ENCODE measurements at places on chromosomes 5 and 9.

DNA sequence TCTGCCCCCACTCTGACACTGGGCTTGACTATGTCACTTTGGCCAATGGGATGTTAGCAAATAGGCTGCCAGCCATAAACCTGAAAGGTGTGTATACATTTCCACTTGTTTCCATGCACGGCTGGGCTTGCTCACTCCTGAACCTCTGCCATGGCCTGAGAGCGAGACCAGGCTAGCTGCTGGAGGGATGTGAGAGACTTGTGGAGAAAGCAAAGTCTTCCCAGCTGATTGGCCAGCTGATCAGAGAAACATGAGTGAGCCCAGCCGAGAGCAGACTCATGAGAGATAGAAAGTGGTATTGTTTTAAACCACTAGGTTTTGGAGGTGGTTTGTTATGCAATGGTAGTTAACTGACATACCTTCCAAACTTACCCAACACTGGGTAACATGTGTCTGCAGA, 13.9 kb downstream of the FAM193B start:
- DNase-seq = no peak

GRCh38 chr5:45609661-45610060, 86.5 kb downstream of the HCN1 start:
- no peak for DNase-seq

DNA sequence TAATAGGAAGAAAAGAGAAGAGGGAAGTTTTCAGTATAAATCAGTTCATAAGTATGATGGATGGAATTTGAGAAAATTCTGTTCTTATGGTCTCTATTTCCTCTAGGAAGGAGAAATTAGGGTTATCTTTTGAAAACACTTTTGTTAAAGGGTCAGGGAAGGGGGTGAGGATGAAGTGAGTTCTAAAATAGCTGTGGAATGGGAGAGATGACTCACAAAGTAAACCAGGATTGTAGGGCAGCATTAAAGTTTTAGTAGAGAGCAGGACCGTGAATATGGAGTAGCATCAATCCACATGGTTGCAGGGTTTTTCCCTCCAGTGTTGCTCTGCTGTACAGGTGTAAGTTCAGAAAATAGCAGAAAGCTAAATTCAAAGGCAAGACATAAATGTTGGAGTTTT, 32.4 kb downstream of the MUSK start:
- no peak for DNase-seq

DNA sequence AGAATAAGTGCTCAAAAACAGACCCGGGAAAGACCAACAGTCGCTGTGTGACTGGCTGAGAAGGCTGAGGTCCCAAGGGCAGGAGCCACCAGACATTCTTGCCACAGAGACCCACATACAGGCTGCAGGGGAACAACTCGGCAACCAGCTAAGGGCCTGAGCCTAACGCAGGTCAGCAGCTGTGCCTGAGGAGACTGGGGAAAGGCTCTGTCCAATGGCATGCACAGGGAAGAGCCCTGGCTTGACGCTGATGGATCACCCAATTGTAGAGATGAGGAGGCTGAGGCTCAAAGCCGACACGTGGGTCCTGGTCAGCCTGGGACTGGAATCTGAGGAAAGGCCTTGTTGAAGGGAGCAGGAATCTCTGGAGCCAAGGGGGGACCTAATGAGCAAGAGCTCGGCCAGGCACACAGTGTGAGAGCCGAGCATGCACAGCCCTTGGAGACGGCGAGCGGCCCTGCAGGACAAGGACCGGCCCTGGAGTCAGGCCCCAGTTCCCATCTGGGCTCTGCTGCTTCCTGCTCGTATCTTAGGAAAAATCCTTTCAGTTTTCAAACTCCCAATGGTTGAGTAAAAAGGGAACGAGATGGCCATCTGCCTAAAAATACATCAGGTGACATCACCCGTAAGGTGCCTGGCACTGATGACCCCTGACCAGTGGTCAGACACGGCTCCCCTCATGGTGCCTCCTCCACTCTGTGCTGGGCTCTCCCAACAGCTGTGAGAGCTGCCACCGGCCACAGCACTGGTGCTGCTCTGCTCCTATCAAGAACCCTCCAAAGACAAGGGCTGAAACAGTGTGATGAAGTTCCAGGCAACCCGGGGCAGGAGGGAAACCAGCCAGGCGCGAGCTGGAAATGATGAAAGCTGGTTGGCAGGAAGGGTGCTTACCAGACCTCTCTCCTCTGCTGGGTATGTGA, 16.4 kb downstream of the LMAN2 start:
- no peak for DNase-seq

GRCh38 chr9:108205276-108205675, 650.5 kb downstream of the ACTL7B start:
- DNase-seq = no peak

DNA sequence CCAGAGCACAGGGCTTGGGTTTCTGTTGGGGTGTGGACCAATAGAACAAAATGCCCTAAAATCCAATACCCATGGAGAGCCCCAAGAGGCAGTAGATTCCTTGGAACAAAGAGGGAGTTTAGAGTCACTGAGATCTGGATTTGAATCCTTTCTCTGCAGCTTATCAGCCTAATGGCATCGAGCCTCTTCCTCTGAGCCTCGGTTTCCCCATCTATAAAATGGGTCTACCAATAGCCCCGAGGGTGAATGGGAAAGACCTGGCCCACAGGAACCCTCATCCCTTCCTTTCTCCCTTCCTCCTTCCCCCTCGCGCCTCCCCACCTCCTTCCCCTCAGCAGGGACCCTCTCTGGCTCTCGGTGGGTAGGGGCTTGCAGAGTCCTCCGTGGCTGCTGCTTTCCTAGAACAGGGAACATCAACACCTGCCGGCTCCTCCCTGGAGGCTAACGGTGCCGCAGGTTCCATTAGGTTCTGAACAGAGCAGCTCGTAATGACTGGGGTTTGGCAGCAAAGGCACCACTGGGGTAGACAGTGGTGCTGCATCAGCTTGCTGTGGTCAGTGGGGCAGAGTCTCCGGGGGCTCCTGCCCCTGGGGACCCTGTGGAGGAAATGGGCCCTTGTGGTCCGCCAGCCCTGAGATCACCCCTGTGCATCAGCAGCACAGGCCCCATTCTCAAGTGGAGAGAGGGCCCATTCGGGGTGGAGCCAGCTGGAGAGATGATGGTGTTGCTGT, 40.3 kb downstream of the NEK6 start:
- no peak for DNase-seq

- no peak for DNase-seq
Measured at GRCh38 chr5:62002436-62002835, 303.6 kb upstream of the KIF2A start.

GRCh38 chr5:178572617-178573016, 17.6 kb downstream of the COL23A1 start:
- no peak for DNase-seq

DNA sequence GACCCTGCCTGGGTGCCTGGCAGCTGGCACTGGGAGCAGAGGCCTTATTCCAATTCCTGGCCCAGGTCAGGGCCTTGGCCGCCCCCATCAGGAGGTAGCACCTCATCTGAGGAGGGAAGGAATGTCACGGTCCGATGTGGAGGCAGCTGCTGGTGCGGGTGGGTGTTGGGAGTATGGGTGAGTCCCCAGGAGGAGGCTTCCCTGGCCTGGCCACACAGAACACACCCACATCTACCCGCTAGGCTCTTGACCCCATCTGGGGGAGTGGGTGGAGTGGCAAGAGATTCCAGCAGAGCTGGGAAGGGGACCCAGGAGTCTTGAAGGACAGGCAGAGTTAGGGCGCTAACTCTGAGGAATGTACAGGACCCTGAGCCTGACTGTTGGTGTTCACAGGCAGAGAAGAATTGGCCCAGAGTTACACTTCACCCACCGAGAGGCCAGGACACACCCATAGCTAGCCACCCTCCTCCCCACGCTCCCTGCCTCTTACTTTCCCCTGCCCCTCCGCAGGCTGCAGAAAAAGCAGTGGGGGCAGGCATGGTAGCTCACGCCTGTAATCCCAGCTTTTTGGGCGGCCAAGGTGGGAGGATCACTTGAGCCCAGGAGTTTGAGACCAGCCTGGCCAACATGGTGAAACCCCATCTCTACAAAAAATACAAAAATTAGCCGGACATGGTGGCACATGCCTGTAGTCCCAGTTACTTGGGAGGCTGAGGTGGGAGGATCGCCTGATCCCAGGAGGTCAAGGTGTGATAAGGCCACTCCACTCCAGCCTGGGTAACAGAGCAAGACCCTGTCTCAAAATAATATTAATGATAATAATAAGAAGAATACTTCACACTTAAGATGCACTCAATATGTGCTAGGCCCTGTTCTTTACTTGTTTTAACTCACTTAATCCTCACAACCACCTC, 6.0 kb downstream of the OLFML2A start:
- no peak for DNase-seq

- no peak for DNase-seq
Measured at GRCh38 chr5:149288436-149288835, 16.8 kb downstream of the AFAP1L1 start.

DNA sequence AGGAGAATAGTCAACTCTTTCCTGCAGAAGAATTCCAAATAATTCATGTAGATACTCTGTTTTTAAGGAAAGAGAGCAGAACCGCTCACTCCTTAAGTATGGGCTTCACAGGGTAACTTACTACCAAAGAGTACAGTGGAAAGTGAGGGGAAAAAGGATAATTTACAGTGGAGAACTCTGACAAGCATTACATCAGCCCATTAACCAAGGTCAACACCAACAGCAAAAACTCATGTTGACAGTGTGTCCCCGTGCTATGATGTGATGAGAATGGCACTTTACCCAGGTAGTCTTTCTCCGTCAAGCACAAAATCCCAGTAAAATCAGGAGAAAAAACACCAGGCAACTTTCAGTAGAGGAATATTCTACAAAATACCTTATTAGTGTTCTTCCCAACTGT, 104.3 kb downstream of the ADCY2 start:
- DNase-seq = no peak

GRCh38 chr5:131305906-131306305, 42.1 kb downstream of the CDC42SE2 start:
- no peak for DNase-seq

DNA sequence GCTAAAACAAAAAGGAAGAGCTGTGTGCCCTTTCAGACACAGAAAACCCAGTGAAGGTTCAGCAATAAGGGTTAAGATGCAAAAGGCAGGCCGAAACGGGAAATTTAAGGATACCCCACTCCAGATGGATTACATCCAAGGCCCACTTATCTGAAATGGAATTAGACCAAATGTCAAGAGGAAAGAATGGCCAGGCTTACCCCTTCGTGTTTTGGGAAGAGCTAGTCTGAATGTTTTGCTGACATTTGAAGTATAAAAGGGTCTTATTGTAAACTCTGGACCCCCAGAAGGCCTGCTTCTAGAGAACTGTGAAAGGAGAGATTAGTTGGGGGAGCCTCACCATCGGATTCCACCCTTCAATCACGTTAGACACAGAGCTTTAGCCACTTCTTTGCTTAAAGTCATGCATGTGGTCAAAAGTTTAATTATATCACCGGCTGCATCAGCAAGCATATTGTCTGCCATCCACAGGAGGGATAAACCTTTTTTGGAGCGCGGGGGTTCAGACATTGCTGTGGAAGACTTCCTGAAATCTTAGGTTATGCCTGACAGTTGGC, 93.3 kb downstream of the EFNA5 start:
- no peak for DNase-seq

GRCh38 chr5:55857247-55857640, 6.1 kb downstream of the IL31RA start:
- DNase-seq = no peak

GRCh38 chr5:61995486-61995885, 310.5 kb upstream of the KIF2A start:
- no peak for DNase-seq

- no peak for DNase-seq
Measured at GRCh38 chr9:134570711-134571325, 70.8 kb upstream of the COL5A1 start.

DNA sequence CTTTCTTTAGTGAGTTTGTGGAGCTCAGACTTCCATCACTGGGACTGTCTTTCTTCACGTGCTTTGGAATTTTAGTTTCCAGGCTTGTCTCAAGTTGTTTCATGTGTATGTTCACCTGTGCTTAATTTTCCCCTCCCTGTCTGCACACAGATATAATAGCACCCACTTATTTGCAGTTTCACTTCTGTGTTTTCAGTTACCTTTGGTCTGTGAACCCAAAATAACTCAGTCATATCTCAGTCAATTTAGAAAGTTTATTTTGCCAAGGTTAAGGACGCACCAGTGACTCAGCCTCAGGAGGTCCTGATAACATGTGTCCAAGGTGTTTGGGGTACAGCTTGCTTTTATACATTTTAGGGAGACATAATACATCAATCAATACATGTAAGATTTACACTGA, 330.4 kb downstream of the ICE1 start:
- DNase-seq = no peak

DNA sequence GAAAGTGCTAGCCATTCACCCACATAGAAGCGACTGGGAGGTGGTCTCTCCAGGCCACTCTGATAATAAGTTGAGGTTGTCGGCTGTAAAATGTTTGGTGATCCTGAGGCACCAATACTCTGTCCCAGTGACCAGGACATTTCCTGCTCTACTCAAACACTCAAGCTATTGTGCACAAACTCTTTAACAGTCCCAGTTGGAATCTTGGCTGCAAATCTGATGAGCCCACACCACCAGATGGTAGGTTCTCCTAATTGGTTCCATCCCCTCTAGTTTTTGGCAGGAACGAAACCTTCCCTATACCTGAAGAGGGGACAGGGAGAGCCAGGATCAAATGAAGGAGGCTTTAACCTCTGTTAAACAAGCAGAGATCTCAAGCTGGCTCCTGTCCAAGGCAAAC, 14.3 kb downstream of the GRIA1 start:
- no peak for DNase-seq

DNA sequence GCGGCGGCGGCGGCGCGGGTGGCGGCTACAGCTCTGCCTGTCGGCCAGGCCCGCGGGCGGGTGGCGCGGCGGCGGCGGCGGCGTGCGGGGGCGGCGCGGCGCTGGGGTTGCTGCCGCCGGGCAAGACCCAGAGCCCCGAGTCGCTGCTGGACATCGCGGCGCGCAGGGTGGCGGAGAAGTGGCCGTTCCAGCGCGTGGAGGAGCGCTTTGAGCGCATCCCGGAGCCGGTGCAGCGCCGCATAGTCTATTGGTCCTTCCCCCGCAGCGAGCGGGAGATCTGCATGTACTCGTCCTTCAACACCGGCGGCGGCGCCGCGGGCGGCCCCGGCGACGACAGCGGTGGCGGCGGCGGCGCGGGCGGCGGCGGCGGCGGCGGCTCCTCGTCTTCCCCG, 296 bp downstream of the ZSWIM6 start:
- DNase-seq = no peak

DNA sequence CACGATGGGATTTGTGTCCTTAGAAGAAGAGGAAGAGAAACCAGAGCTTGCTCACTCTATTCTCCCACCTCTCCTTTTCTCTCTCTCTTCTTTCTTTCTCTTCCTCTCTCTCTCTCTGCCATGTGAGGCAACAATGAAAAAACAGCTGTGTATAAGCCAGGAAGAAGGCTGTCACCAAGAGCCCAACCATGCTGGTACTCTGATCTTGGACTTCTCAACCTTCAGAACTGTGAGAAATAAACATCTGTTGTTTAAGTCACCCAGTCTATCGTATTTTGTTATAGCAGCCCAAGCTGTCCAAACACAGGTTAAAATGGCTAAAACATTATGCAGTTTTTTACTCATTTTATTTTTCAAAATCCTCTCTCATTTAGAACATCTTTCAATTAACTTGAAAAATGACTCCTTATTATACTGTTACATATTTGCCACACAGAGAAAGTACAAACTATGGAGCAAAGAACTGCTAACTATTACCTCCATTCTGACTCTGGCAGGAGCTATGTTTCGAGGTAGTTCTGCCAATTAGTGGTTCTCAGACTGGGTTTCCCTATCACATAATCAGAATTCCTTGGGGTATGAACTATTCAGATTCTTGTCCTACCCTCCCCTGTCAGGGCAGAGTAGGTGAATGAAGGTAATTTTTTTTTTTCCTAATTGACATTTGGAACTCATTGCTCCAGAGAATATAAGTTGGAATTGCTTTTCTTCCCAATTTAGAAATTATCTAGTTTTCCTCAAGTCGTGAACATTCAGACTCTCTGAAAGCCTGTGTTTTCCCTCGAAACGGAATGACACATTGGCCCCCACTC, 434.6 kb downstream of the ENC1 start:
- DNase-seq = no peak
